Retinal pigment epithelial cell (primary cell): ENCODE measurements at places on chromosomes 3 and 15.
A peak's percentile ranks its signal among the peaks of the same experiment; 100 is the strongest.

DNA sequence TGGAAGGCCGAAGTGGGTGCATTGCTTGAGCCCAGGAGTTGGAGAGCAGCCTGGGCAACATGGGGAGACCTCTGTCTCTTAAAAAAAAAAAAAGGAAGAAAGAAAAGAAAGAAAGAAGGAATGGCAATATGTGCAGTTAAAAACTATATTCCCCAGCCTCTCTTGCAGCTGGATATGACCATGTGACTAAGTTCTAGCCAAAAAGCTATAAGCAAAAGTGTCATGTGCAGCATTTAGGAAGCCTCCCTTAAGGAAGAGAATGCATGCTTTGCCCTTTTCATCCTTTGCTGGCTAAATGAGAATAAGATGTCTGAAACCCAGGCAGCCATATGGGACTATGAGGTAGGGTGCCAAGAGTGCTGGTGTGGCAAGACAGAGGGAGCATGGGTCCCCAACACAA lies 21.8 kb downstream of the CYP19A1 start:
- DNase-seq, result no peak

GRCh38 chr15:95574053-95574452 lies 756.4 kb upstream of the NR2F2 start:
- DNase-seq, result no peak

- no peak for DNase-seq
These were observed 70.3 kb upstream of the PPP2R3A start for GRCh38 chr3:135895106-135895733.

- no peak for DNase-seq
These were observed 74.1 kb upstream of the GOLGA8B start for GRCh38 chr15:34657469-34658127.

DNA sequence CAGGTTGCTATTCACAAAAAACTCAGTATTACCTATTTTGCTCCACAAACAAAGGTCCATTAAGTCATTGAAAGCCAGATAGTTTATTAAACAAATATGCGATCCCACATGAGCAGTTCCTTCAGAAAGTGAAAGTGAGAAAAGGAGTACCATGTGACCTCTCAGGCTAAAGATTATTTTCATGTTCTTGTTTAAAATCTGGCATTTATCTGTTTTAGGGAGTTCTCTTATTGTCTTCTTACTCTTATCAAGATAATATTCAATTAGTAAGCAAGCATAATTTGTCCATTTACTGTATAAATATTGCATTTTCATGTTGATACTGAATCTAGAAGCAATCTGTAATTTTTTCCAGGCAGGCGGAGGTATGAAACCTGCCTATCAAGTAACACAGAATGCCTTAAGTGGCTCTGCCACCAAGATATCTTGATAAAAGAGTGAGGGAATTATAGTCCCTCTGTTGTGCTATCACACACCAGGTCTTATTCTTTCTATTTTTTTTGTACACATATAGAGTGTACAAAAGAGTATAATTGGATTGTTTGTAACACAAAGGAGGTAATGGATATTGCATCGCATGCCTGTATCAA lies 20.1 kb upstream of the PLSCR5 start:
- DNase-seq, result no peak

DNA sequence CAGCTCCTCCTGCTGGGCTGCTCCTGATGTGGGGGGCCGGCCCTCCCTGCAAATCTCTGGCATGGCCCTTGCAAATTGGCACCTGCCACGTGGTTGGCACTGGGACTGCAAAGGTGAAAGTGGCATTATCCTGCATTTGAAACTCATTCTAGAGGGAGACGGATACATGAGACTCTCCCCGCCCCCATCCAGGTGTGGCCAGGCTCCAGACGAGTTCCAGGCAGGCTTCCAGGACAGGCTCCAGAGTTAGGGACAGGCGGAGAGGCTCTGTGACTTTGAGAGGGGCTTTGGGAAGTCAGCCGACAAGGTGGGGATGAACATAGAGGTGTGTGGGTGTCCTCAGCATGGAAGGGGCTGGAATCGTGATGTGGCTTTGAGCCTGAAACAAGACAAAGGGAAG lies 178.5 kb downstream of the APBA2 start:
- DNase-seq, result no peak

GRCh38 chr3:155553780-155554179 lies 191.1 kb downstream of the PLCH1 start:
- no peak for DNase-seq

DNA sequence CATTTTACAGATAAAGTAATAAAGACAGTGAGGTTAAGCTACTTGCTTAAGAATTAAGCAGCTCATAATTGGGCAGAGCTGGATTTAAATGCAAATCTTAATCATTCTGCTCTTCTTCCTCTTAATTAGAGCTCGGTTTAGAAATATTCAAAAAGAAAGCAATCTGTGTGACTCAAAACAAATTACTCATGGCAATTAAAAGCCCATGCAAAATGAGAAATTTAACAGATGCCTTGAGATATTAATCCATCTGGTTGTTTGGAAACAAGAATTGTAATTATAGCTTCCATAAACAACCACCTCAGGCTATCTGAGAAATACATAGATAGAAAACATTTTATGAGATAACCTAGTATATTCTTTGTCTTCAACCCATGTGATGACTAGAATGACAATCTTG lies 44.2 kb upstream of the DCBLD2 start:
- DNase-seq, result no peak

DNA sequence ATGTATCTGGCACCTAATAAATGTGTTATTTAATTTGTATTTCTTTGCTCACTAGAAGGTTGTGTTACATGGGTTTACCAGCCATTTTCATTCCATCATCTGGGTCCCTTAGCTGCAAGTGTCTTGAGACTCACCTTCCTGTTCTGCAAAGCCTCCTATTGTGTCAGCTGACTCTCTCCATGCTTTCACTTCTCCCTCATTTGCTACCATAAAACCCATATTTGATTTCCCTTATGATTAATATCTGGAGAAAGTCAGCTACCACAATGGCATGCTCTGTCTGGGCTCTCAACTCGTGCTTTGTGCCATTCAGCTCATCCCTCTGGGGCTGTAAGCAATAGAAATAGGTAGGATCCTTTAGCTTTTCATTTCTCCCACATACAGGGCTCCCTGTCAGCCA lies 79.5 kb upstream of the EIF1B start:
- DNase-seq, result no peak

GRCh38 chr3:36771931-36772330 lies 7.6 kb upstream of the DCLK3 start:
- DNase-seq, result no peak

- no peak for DNase-seq
These were observed 44.9 kb upstream of the CHRNB4 start for GRCh38 chr15:78685925-78686324.

GRCh38 chr3:119388577-119388976 lies 74.8 kb downstream of the TMEM39A start:
- DNase-seq, result no peak

DNA sequence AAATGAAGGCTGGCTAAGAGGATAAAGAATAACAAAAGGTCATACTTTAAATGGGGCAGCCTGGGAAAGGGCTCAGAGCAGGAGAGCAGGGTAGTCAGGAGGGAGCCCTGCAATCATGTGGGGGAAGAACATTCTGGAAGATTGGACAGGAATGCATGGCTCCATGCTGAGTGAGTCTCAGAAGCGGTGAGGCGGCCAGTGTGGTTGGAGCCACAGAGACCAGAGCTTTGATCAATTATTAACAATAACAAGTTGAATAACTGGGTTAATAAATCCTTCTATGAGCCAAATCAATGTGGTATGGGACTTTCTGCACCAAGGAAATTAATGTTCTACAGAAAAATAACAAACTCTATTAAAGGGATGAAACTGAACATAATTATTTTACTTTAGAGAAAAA lies 57.9 kb upstream of the DCUN1D1 start:
- DNase-seq, result no peak

DNA sequence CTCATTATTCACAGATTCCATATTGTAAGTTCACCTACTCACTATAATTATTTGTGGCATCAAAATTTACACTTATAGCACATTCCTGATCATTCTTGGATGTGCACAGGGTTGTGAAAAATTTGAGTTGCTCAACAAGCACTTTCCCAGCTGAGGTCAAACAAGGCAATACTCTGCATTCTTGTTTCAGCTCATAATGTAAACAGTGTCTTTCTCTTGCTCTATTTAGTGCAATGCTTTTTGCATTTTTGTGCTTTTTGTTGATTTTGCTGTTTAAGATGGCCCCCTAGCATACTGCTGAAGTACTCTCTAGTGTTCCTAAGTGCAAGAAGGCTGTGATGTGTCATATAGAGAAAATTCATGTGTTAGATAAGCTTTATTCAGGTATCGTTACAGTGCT lies 66.7 kb upstream of the TNIK start:
- DNase-seq, result peak; percentile 33

DNA sequence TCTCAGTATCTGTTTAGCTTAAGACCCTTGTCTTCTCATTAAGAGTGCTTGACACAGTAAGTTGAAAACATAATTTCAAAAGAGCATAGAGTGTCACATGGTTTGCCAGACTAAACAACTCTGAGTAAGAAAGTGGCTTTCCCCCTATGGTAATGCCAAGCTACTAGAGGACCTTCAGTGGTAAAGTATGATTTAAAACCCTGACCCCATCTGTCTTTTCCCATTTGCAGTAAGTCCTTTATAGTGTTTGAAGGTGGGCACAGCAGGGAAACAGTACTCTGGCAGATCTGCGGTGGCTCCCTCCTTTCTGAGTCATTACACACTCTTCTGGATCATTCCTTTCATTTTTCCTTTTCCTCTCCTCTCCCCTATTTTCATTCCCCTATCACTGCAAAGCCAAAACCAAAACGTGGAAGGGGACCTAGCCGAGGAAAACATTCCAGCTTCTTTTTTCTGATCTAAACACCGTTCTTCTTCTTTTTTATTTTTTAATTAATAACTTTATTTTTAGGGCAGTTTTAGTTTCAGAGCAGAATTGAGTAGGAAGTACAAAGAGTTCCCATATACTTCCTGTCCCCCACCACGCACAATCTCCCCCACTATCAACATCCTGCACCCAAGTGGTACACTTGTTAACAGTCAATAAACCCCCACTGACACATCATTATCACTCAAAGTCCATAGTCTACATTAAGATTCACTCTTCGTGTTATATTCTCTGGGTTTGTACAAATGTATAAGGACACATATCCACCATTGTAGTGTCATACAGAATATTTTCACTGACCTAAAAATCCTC lies 74.7 kb downstream of the PPARG start:
- DNase-seq, result no peak

GRCh38 chr3:145698749-145699148 lies 462.2 kb downstream of the PLOD2 start:
- DNase-seq, result no peak

- no peak for DNase-seq
These were observed 45.3 kb downstream of the ACAP2 start for GRCh38 chr3:195397524-195397923.

- DNase-seq, result no peak
These were observed 155.0 kb downstream of the DUT start for GRCh38 chr15:48486228-48486627.

DNA sequence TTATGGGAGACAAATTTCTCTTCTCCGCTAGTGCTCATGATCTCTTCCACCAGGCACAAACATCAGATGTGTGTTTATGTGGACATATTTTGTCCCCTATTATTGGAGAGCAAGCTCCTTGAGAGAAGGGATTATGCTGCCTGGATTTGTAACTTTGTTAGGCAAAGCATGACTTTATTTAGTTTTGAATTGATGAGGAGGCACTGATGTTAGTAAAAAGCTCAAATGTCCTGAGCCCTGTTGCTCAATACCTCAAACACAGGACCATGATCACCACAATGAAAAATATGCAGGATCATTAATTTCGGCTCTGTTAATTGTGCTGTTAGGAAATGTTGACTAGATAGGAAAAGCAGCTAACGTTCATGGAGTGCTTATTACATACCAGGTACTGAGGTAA lies 29.1 kb downstream of the SCG5 start:
- no peak for DNase-seq

GRCh38 chr3:42855219-42855546 lies 20.5 kb downstream of the CYP8B1 start:
- no peak for DNase-seq

- DNase-seq, result no peak
These were observed 21.7 kb upstream of the ALAS1 start for GRCh38 chr3:52176180-52176752.

DNA sequence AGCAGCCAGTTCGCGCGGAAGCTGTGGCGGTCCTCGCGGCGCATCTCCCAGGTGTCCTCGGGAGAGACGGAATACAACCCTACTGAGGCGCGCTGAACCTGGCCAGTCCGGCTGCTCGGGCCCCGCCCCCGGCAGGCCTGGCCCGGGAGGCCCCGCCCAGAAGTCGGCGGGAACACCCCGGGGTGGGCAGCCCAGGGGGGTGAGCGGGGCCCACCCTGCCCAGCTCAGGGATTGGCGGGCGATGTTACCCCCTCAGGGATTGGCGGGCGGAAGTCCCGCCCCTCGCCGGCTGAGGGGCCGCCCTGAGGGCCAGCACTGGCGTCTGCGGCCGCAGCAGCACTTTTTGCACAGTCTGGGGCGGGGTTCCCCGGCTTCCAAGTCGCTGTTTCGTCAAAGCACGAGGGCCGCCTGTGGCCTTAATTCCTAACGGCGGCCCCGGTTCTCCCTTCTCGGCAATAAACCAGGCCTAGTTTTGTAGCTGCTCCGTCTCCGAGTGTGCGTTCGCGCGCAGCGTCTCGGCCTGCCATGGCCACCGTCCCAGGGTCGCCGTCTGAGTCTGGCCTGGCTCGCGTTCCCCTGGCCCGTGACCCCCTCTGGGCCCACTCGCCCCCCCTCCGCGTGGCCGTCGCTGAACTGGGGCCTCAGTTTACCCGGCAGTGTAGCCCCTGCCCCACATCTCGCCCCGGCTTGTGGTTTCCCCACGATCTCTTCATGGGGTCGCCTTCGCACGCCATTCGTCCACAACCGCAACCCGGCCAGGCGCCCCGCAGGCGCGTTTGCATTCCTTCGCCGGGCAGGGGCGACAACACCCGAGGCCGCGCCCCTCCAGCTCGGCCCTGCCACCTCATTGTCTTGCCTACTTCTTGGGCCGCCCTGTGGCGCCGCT lies 30.0 kb downstream of the NBEAL2 start:
- peak; percentile 81 for DNase-seq
